Fibroblast of lung (primary cell): ENCODE measurements at places on chromosomes 1 and 21. TPM values are rescaled to one million over a fixed set of nuclear protein-coding genes. Genes with fewer than 3 reads are reported as not detected.

LCK gene
- polyA plus RNA-seq, result not detected in 2 replicates

TRIM46 gene
- polyA plus RNA-seq, result 1.9 and 2.2 TPM in 2 replicates

AMY2B gene
- 0.61 and 0.75 TPM in 2 replicates for polyA plus RNA-seq

PTAFR gene
- polyA plus RNA-seq, result 0.12 and 0.25 TPM in 2 replicates

SELP gene
- polyA plus RNA-seq, result not detected in 2 replicates

CD58 gene
- polyA plus RNA-seq, result 10.0 and 16.3 TPM in 2 replicates

SH2D1B gene
- 0.02 TPM in 1 of 2 replicates, not detected in the other for polyA plus RNA-seq

CELA3A gene
- not detected in 2 replicates for polyA plus RNA-seq

NTPCR gene
- polyA plus RNA-seq, result 27.9 and 37.2 TPM in 2 replicates

ITPKB gene
- polyA plus RNA-seq, result 10.2 and 14.5 TPM in 2 replicates
